ENCODE measurements at places on chromosomes 16 and 17.

GRCh38 chr16:12148120-12148519, 171.6 kb downstream of the SNX29 start:
- DNase-seq, result no peak

- no peak for DNase-seq
Measured at GRCh38 chr16:30755955-30756780, 5.7 kb downstream of the CFAP119 start.

DNA sequence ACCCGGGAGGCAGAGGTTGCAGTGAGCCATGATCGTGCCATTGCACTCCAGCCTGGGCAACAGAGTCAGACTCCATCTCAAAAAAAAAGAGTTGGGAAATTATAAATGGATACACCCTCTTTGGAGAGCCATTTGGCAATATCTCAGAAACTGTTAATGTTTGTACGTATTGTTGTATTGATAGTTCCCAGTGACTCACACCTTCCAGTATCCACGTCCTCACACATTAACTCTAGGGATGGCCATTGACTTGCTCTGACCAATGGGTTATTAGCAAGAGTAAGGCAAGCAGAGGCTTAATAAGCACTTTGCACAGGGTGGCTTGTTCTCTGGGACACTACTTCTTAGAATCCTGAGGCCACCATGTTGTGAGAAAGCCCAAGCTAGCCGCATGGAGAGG, 107.6 kb upstream of the LHX1 start:
- no peak for DNase-seq

- DNase-seq, result no peak
Measured at GRCh38 chr16:55700067-55700466, 44.3 kb downstream of the SLC6A2 start.

GRCh38 chr16:67226804-67227566, at the start of gene TMEM208:
TSS of gene TMEM208 (plus strand) at chr16:67227130. CDS start at chr16:67227219, 89 bp downstream.
- peak; percentile 99 for DNase-seq
